ENCODE measurements at places on chromosomes 13 and 19.

GRCh38 chr13:80313668-80314256 is 27.2 kb downstream of the SPRY2 start:
- no peak for DNase-seq

DNA sequence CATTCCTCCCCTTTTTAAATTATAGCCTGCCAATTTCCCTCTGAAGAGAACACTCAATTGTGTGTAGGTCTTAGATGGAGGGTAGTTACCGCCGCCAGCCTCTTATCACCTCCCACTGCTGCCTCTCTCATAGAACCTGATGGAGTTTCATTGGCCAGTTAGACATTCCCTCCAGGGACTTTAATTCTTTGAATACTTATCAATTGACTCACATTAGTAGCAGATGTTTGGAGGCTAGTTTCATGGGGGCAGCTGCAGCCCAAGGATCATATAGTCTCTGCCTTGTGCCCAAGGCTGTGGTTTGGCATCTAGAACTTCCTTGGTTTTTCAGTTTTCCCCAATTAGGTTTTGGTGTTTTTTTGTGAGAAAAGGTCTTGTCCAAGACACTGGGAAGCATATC is 318.9 kb upstream of the HTR2A start:
- DNase-seq: peak; percentile 95

- DNase-seq: no peak
Measured at GRCh38 chr13:80101040-80101439, 239.9 kb downstream of the SPRY2 start.

DNA sequence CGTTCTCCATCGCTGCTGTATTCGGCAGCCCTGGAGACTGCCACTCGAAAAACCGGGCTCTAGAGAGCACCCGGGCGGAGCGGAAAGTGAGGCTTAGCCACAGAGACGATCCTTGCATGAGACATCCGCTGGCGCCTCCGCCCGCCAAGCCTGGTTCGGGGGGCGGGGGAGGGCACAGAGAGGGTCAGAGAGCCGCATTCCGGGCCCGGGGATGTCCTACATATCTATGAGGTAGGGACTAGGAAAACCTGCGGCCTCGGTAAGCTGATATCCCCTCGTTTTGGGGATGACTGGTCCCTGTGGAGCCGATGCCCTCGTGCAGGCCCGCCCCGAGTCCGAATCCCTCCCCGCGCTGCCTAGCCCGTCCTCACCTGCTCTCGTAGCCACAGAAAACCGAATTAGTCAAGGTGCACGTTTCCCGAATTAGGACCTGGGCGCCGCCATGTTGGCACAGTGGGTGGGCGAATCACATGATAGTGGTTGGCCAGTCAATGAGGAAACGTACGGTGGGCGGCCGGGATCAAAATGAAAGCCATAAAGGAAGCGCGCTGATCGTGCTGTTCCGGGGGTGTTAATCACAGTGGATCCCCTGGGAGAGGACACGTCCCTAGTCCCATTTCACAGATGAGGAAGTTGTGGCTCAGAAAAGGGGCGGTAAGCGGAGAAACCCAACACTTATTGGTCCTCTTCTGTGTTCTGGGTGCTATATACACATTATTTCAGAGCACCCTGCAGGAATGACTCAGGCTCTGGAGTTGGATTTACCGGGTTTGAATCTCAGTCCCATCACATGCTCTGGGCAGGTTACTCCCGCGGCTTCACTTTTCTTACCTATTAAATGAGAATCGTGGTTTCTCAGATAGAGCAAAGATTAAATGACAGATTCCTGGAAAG is at the start of gene TRMT1:
Gene TRMT1, minus strand, starts transcription at position 459 of the 894 bp plus-strand sequence. Its CDS starts 341 bp downstream, at position 118.
- peak; percentile 92 for DNase-seq

DNA sequence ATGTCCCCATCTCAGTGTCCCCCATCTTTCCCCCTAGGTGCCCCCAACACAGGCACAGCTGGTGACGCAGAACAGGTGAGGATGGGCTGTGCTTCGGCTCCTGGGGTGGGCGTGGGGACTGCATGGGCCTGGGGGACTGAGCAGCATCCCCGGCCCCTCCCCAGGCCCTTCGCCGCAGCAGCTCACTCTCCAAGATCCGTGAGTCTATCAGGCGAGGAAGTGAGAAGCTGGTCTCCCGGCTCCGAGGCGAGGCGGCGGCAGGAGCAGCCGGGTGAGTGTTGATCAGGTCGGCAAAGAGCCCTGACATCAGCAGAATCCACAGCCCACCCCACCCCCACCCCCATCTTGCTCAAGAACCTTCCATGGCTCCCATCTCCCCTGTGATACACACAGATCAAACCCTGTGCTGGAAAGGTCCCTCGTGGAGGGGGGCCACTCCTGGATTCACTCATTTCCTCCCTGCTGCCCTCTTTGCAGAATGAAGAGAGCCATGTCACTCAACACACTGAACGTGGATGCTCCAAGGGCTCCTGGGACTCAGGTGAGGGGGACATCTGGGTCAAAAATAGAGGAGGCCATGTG is 10.0 kb downstream of the KLC3 start:
- no peak for DNase-seq

DNA sequence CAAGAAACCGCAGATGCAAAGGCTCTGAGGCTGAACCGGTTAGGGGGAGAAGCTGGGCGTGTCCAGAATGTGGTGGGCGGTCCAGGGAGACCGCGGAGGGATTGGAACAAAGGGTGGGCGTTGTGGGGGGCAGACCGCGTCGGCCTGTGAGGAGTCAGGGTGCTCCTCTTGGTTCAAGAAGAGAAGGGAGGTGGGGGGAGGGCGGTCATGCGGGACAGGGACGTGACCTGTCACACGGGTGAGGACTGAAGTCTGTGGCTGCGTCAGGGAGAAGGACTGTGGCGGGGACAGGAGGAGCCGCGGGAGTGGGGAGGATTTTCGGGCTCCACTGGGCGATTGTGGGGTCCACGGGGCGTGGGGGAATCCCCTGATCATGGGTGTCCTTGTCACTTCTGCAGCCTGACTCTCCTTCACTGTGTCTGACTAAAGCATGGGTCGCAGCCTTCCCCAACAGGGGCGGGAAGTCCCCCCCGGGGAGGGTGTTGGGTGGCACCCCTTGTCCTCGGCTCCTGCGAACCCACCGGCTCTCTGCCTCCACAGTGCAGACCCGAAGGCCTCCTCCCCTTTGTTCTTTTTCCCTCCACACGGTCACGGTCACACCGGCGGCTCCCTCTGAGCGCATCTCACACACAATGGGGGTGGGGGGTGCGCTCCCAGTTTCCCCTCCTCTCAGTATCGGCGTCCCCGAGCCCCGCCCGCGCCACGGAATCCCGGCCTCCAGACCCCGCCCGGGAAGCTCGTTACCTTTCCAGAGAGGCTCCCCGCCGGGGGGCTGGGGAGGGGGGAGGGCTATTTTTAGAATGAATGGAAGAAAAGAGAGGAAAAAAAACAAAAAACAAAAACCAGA is 16.4 kb upstream of the KCNN1 start:
- DNase-seq: no peak

DNA sequence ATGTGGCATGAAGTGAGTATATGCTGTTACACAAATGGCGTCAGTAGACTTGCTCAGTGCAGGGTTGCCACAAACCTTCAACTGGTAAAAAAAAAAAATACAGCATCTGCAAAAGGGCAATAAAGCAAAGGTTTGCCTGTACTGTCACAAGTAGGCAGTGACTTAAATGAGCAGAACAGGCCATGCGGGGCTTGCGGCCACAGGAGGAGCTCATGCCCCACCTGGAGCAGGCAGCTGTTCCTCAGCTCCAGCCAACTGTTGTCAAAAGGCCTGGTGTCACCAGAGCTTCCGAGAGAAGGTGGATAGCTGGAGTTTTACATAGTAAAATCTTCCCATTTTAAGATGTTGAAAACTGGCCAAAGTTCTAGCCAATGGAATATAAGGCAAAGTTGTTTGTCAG is 7.7 kb downstream of the ATP7B start:
- no peak for DNase-seq

GRCh38 chr19:50629801-50630200 is 9.9 kb downstream of the SYT3 start:
- DNase-seq: no peak

- DNase-seq: no peak
Measured at GRCh38 chr19:33236696-33237390, 11.2 kb upstream of the SLC7A10 start.

DNA sequence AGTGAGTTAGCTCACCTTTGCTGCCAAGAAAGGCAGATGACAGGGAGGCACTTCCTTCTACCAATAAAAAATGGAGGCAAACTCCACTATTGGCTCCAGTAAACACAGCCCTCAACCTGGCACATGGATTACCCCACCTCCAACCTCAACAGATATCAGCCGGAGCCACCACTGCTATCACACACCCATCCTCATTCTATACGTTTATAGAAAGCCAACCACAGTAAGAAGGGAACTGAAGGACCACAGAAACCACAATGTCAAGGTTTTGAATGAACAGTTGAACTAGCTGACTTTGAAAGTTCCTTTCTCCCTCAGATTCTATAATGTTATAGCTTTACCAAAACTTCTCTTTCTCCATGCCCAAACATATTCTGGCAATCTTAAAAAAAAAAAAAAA is 526.2 kb downstream of the UQCRFS1 start:
- no peak for DNase-seq

DNA sequence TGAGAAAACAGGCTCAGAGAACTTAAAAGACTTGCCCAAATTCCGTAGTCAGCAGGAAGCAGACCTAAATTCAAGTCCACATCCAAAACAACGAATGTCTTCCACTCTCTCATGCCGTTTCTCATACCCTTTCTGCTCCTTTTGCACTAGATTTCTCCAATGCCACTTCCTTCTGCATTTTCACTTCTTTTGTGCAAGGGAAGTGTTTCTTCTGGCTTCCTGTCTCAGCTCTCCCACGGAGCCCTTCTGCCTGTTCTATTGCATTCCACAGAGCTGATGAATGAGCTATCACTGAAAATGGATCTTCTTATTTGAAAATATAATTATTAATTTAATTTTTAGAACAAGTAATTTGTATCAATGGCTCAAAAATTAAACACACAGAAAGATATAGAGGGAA is 56.1 kb upstream of the STK24 start:
- no peak for DNase-seq

DNA sequence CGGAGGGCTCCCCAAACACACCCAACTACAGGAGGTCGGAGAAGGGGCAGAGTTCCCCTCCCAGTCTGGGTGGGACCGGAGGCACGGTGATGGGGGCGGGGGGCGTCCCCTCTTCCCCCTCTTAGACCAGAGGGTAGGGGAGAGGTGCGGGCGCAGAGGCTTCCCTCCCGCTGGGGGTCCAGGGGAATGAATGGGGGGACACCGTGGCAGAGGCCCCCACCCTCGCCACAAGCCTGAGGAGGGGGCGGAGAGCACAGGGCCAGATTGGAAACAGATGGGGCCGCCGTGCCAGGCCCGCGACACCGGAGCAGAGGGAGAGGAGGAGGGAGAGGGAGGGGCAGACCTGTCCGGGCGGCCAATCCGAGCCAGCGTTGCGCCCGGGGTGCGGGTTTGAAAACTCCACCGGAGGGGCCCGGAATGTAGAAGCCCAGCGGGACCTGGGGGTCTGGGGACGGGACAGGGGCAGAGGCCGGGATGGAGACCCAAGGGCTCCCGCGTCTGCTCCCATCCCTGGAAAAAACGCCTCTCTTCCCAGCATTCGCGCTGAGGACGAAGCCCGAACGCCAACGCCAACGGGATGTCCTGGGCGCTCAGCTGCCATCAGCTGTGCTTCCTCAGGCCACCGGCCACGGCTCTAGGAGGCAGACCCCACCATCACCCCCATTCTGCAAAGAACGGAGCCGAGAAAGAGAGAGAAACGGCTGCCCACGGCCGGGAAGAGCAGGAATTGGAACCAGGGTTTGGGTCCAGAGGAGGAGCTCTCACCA is 46.8 kb downstream of the PTPRS start:
- DNase-seq: no peak

GRCh38 chr19:2523630-2524311 is 47.8 kb downstream of the GADD45B start:
- DNase-seq: no peak

DNA sequence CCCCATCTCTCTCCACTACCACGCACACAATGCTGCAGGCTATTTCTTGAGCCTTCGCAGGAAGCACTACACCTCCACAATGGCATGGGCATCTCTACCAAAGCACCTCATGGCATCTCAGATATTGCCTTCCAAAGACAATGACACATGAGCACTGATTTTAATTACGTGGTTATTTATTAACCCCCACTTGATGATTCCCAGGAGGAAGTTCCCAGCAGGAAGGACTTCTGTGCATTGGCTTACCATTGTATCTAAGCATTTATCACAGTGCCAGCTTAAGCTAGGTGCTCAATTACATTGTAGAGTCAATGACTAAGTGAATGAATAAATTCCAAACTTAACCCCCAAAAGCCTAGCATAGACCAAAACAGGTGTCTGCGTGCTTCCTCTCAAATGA is 101.4 kb downstream of the ABCC4 start:
- no peak for DNase-seq

DNA sequence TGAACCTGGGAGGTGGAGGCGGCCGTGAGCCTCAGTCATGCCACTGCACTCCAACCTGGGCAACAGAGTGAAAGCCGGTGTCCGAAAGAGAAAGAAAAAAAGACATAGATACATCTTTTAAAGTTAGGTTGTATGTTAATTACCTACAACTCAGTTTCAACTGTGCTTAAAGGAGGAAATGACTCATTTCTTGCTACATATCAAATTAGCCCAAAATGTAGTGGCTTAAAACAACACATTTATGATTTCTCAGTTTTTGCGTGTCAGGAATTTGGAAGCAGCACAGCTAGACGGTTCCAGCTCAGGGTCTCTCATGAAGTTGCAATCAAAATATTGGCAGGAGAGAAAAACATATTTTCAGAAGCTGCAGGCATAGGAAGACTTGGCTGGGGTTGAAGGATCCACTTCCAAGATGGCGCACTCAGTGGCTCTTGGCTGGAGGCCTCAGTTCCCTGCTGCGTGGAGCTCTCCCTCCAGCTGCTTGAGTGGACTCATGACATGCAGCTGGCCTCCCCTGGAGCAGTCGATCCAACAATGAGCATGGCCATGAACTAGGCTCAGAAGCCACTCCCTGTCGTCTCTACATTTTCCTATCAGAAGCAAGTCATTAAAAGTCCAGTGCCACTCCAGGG is 7.1 kb downstream of the LDLR start:
- DNase-seq: no peak

DNA sequence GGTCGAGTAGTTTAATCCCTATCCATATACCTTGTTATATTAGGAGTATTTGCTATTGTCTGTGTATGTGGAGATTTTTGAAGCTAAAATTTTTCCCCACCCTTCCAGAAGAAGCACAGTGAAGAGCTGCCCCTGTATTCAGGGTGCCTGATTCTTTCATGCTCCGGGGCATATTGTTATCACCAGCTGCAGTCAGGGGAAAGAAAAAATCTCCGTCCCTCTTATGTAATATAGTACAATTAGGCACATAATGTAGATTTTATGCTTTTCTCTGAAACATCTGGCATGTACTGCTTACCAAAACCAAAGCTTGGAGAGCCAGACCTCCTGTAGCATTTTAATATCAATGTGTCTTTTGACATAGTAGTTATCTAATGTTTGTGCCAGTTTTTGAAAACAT is 214.9 kb upstream of the EDNRB start:
- DNase-seq: no peak
